ENCODE measurements at places on chromosomes 12 and 14.
A peak's percentile ranks its signal among the peaks of the same experiment; 100 is the strongest.

DNA sequence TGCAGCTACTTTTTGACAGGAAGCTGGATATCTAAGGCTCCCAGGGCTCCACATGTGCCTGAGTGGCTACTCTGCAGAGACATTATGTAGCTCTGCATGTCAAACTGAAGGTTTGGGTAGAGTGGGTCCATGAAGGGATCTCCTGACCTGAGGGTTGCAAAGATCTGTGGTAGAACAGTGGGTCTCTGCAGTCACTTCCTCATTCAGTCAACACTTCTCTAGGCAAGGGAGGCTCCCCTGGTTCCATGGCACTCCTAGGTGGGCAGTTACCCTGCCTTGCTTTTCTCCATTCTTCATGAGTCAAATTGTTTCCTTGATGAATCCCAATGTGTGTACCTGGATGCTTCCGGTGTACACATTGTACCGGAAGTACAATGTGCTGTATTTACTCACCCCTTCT is 57.4 kb downstream of the CMAS start:
- no peak for DNase-seq

DNA sequence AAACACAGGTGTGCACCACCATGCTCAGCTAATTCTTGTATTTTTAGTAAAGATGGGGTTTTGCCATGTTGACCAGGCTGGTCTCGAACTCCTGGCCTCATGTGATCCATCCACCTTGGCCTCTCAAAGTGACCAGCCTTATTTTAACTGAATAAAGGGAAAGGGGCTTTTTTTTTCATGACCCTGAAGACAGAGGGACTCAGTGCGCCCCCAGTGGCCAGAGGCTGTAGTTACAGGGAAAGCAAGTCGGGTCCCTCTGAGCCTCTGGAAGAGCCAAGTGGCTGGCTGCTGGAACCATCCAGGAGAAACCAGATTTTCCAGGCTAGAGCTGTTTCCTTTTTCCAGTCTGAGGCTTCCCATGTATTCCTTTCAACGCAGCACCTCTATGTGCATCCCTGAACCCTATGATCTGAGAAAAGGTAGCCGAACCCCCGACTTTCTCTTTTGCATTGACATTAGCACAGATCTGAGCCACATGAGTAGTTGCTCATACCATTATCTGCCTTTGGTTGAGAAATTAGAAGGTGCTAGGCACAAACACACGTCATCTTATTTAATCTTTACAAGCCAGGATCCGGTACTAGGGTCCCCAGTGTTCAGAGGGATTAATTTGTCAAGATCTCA is 342.7 kb downstream of the CACNA1C start:
- peak; percentile 52 for DNase-seq

DNA sequence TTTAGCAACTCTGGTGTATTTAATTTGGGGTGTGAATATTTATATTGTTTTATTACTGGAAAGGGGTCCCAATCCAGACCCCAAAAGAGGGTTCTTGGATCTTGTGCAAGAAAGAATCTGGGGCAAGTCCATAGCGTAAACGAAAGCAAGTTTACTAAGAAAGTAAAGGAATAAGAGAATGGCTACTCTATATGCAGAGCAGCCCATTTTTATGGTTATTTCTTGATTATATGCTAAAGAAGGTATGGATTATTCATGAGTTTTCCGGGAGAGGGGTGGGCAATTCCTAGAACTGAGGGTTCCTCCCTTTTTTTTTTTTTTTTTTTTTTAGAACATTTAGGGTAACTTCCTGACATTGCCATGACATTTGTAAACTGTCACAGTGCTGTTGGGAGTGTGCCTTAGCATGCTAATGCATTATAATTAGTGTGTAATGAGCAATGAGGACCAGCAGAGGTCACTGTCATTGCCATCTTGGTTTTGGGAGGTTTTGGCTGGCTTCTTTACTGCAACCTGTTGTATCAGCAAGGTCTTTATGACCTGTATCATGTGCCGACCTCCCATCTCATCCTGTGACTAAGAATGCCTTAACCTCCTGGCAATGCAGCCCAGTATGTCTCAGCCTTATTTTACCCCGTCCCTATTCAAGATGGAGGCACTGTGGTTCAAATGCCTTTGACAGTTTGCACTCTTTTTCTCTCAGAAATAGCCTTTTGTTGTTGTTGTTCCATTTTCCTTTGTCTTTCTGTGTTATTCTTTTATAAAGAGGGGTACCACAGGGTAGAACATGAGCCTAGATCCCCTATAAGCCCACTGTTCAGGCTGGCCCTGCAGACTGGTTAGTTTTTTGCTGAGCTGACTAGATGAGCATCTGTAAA is 75.5 kb upstream of the DCD start:
- DNase-seq: peak; percentile 30

GRCh38 chr12:23757541-23757962 is 191.9 kb downstream of the SOX5 start:
- DNase-seq: no peak

GRCh38 chr12:3646561-3647241 is 106.2 kb downstream of the CRACR2A start:
- peak; percentile 22 for DNase-seq

DNA sequence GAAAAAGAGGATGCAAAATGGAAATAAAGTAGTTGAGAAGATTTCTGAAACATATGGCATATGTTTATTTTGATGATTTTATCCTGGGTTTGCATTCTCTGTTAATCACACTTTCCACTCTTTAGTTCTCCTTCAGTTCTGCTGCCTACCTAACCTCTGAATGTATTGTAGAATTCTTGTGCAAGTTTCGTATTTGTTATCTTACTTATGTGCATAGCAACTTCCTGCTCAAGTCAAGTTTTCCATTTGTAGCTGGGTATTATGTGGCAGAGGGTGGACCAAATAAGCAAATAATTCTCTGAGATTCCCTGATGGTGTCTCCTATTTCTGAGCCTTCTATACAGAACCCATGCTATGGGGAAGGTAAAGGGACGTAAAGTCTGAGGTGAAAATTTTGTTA is 381.6 kb downstream of the FOXG1 start:
- no peak for DNase-seq

- peak; percentile 56 for DNase-seq
Measured at GRCh38 chr12:120183211-120183631, 11.3 kb downstream of the GCN1 start.

- DNase-seq: peak; percentile 51
Measured at GRCh38 chr14:70896981-70897380, 10.3 kb upstream of the PCNX1 start.

GRCh38 chr12:94867066-94867855 is 136.2 kb downstream of the NDUFA12 start:
- DNase-seq: no peak

- no peak for DNase-seq
Measured at GRCh38 chr12:31035226-31035625, 38.4 kb upstream of the DDX11 start.

DNA sequence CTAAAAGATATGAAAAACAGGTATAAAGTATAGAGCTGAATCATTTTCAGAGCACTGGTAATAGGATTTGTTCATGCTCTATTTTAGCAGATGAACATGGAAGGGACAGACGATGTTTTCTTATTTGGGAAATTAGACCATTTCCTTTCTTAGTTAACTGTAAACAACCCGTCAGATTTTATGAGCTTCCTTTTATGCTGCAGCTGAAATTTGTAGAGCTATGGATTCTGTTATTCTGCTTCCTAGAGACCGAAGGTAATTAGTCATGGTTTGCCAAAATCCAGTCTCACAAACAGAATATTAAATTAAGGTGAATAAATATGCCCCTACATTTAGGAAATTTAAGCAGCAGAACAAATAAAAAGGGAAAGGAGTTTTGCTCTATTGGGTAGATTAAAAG is 180.2 kb upstream of the SYT1 start:
- DNase-seq: peak; percentile 27

GRCh38 chr12:52038447-52038846 is 12.8 kb upstream of the NR4A1 start:
- DNase-seq: peak; percentile 45

DNA sequence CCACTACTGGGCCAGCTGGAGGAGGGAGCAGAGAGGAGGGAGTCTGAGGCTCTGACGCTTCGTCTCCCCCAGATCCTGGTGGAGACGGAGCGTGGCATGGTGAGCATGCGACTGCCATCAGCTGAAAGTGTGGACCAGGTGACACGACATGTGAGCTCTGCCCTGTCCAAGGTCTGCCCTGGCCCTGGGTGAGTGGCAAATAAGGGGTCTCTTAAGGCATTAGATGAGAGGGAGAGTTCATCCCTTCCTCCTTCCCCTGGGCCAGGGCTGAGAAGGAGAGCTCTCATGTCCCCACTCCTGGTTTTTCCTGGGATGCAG is 2.5 kb downstream of the CARMIL3 start:
- DNase-seq: no peak

- DNase-seq: no peak
Measured at GRCh38 chr14:53441789-53442188, 288.7 kb upstream of the DDHD1 start.

GRCh38 chr12:105744371-105745058 is 394.2 kb downstream of the NUAK1 start:
- DNase-seq: no peak

- no peak for DNase-seq
Measured at GRCh38 chr12:77878901-77879300, 48.2 kb downstream of the NAV3 start.

- DNase-seq: no peak
Measured at GRCh38 chr14:93915070-93915705, 12.0 kb upstream of the FAM181A start.

DNA sequence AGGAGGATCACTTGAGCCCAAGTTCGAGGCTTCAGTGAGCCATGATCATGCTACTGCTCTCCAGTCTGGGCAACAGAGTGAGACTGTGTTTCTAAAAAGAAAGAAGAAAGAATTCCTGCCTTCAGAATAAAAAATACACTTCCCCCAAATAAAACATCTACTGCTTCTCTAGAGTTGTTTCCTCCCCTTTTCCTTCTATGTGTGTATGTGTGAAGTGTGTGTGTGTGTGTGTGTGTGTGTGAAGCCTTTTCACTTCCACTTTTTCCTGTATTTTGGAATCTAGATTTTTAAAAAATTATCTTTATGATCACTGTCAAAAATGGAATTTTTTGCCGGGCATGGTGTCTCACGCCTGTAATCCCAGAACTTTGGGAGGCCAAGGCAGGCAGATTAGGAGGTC is 12.6 kb upstream of the SNX6 start:
- no peak for DNase-seq

GRCh38 chr12:51225771-51226170 is 7.9 kb upstream of the POU6F1 start:
- no peak for DNase-seq

GRCh38 chr14:58332561-58332960 is 34.2 kb downstream of the ARID4A start:
- no peak for DNase-seq

DNA sequence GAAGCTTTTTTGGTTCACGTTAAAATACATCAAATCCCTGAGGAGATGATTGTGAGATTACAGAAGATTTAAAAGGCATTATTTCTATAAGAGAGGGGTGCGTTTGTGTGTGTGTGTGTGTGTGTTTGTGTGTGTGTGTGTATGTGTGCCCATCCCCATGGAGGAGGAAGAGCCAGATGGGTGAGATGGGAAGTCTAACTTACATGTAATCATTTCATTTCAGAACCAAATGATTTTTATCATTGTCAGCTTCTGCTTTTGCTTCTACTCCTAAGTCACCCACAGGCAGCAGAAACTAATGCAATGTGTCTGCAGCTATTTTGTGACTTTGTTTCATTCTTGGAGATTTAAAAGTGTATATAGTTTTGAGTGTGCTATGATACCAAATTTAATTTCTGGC is 68.7 kb downstream of the SLC4A8 start:
- DNase-seq: no peak

DNA sequence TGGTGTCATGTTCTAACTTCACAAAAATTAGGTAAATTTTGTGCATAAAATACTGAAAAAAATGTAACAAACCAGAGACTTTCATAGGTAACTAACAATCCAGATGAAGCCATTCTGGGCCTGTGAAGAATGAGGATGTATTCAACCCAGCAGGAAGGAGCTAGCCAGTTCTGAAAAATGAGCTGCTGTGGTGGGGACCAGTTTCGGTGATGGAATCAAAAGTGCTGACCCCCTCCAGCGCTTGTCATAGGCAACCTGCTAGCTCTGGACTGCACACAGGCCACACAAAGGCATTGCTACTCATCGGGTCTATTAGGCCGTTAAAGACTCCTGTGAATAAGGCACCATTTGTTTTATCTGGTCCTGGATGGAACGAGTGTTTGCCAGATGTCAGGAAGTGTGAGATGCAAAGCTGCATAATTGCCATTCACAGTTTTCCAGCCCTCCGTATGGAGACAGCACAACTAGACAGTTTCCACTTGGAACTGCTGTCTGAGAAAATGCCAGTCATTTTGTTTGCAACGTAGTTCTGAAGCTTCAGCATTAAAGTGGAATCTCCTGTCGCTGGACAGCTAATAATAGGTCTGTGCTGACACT is 3.3 kb upstream of the RIMBP2 start:
- DNase-seq: no peak

DNA sequence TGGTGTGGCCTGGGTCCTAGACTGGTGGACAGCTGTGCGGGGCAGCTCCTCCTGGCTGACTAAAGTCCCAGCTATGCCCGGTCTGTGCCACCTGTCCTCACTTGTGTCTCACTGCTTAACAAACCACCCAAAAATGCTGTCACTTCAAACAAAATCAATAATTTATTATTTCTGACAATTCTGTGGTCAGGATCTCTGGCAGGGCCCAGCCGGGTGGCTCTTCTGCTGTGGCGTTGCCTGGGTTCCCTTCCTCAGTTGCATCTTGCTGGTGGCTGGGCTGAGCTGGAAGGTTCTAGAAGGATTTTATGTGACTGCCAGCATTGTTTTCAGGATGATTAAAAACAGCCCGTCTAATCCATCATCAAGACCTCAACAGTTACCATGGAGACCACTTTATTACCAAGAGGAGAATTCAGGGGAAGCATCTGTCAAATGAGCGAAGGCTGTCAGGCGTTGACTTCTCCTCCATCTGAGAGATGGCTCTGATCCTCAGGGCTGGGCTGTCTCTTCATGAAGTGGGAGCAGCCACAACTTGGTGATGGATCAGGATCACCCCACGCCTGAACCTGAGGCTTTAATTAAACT is 280.6 kb upstream of the SFSWAP start:
- DNase-seq: no peak

GRCh38 chr14:39665075-39665475 is 232.8 kb upstream of the FBXO33 start:
- no peak for DNase-seq
